Left ventricle myocardium superior (tissue), 1 donor: ENCODE measurements at places on chromosomes 7 and 10.
A peak's percentile ranks its signal among the peaks of the same experiment; 100 is the strongest.

GRCh38 chr10:130493446-130494145, 357.4 kb downstream of the GLRX3 start:
- peak; percentile 30 for DNase-seq

DNA sequence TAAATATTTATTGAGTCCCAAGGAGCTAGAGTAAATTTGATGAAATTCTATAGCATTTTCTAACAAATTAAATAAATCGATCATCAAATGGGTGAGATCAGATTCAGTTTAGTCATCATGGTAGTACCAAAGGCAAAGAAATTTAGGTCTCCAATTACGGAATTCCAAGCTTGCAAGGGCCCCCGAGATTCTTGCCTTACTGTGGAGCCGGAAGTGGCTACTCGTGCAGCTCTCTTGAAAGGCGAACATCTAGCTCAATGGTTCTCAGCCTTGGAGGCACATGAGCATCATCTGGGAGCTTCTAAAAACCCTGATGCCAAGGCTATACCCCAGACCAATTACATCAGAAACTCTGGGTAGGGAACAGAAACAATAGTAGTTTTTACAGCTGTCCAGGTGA, 117.9 kb upstream of the PRR15 start:
- DNase-seq = no peak

GRCh38 chr7:1971946-1972654, 260.6 kb downstream of the MAD1L1 start:
- peak; percentile 14 for DNase-seq

GRCh38 chr10:130141460-130141859, 5.3 kb downstream of the GLRX3 start:
- no peak for DNase-seq

DNA sequence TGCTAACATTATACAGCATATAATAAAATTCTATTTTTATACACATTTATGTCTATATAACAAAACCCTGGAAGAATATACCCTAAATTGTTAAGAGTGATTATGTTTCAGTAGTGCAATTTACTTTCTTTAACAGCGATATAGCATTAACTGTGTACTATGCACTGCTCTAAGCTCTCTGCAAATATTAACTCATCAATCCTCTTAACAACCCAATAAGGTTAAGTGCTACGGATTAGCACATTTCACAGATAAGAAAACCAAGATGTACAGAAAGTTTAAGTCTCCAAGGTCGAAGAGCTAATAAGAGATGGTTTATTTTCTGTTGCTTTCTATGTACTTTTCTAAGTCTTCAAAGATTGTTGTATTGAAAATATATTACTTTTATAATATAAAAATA, 95.8 kb downstream of the SEMA3C start:
- DNase-seq = no peak

- no peak for DNase-seq
These were observed 60.6 kb upstream of the VKORC1L1 start for GRCh38 chr7:65812281-65812680.
